Left hindlimb (tissue), 1 donor: ENCODE measurements at places on chromosomes 4 and X.

DNA sequence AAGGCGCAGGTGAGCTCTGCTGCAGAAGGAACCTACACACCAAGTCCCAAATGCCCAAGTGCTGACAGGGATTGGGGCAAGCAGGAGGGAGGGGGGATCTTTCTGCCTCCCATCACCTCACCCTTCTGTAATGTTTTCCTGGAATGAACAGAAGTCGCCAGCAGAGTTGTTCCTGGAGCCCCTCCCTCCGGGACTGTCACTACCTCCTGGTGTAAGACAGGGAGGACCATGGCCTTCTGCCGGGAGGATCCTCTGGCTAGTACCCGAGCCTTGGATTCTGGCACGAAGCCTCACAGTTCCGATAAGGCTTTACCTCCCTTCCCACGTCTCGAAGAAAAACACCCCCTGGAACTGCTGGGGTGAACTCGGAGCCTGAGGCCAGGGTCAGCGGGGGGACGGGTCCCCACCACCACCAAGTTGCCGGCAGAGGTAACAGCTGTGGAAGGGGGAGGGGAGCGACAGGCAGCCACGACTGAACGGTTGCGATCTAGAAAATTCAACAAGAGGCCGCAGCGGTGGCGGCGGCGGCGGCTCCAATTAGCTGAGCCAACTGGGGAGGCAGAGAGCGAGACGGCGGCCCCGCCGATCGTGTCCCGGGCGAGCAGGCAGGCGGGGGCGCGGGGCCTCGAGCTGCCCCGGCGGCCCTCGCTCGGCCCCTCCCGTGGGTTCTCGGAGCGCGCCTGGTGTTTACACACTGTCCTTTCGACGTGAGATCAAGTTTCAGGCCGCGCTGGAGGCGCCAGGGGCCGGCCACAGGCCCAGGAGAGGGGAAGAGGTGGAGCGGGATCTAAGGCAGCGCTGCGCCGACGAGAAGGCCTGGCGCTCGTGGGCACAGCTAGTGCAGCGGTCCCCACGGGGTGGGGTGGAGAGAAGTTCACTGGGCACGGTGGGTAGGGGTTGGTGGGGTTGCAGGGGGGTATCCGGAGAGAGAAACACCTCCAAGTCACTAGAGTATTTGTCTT lies 53.7 kb upstream of the BCOR start:
- DNase-seq = peak; percentile 61

DNA sequence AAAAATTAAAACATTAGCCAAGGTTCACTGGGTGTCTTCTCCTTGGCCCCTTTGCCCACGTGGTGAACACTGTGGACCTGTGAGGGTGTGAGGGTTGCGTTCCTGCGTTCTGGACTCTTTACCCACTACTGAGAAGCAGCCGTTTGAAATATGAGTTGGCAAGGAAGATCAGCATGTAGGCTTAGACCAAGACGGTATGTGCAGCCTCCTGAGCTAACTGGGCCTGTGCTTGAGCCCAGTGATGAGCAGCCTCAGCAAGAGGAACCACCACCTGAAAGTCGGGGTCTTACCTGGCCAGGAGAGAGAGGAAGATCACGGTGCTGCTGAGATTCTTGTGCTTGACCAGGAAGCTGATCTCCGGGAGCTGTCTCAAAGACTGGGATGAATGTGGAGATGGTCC lies 19.5 kb downstream of the RGS12 start:
- DNase-seq = no peak

DNA sequence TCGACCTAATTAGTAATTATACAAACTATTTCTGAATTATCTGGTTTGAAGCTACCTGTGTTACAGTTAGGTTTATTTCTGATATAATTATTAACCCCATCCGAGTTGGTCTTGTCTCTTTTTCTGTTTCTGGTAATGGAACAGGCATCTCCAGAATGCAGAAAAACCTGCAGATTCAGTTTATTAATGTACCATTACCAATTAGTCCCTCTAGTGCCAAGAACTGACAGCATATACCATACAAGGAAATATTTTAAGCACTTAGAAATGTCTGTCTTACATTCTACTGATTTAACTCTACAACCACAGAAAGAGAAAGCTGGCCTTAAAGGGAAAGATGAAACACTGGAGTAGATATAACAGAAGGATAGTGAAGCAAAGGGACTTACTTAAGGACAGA lies 570.6 kb downstream of the CENPC start:
- DNase-seq = no peak

DNA sequence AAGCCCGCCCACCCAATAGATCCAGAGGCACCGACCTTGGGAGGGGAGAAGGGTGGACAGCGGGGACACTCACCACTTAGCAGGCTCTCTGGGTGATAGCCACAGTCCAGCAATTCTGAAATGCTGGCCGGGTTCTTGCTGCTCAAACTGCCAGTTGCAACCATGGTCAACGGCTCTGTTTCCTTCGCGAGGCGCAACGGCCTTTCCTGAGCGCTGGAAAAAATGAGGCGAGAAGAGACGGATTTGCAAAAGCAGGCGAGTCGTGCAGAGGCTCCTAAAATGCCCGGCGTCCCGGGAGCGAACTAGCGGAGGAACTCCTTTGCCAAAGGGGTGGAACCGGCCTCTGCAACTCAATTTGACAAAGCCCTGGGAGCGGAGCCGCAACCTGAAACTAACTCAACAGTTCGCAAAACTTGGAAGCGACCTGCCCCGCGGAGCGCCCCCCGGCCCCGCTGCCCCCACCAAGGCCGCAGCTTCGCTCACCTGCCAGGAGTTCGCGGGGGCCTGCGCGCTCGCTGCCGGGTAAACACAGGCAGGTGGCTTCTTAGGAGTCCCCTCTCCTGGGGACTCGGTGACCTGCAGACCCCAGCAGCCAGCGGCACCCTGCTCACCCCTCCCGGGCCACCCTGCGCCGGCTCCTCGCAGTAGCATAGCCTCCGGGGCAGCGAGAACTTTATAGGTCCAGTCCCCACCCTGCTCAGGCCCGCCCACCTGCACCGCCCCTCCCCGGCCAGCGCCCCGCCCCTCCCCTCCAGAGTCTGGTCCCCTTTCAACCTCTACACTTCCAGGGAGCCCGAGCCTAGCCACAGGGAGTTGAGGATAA lies at the start of gene DDIT4L:
Gene DDIT4L, minus strand, starts transcription at position 649 of the 823 bp plus-strand sequence. Its CDS starts 485 bp downstream, at position 164.
- DNase-seq = peak; percentile 79

DNA sequence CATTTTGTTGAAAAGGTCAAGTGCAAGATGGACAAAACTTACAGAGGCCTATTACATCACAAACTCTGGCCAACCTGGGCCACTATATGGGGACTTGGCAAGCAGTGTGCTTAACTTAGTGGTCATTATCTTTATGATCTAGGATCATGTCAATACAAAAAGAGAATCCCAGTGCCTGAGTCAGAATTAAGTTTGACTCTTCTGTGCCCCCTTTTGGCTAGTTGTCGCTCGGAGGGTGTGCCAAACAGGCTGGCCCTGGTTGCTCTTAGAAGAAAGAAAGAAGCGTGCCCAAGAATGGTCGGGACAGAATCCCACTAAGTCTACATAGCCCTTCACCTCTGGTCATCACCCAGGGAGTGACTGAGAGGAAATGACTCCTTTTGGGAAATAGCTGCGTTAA lies 100.1 kb downstream of the EIF4E start:
- no peak for DNase-seq

- DNase-seq = no peak
Measured at GRCh38 chr4:109967798-109968520, 55.3 kb downstream of the EGF start.

DNA sequence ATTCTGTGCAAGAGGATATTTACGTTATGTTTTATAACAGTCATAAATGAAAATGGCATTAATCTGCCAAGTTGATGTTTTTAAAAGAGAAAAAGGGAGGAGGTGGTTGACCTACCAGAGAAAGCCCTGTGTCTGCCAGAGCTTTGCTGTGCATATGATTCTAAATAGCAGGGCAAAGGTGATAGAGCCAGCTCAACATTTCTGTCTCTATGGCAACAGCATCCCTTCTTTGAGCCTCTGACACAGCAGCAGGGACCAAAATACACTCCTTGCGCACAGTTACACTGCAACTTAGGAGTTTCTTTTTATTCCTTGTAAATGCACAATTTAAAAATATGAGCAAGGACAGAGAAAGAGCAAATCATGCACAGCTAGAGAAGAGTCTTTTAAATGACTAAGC lies 133.3 kb upstream of the RAI2 start:
- no peak for DNase-seq

GRCh38 chr4:55251342-55251741 lies 94.7 kb upstream of the SRD5A3 start:
- no peak for DNase-seq

DNA sequence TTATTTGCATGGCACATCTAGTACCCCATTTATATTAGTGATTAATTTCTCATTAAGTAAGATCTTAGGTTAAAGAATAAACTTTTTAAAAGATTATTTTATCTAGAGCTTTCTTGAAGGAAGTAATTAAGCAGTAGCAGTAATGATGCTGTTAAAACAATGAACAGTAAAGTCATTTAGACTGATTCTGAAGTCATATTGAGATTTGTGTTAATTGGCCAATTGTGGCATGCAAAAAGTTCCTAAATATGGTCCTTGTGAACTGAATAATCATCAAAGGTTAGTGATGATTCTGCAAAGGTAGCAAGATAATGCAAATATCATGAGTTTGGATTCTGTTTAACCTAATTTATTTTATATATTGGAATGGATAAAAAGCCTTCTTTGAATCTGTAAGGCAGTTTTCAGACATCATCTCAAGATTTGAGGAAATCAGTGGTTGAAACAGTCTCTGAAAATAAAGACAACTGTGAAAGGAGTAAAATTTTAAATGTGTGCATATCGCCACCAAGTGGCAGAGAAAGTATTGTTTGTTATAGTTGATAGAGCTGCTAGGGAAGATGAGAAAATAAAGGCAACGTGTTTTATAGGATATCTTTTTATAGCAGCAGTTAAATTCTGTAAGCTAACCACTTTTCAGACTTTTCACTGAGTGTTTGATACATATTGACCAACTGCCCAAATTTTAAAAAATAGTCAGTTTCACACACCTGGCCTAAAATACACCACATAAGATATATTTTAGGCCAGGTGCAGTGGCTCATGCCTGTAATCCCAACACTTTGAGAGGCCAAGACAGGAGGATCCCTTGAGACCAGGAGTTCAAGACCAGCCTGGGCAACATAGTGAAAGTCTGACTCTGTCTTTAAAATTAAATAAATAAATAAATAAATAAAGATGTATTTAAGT lies 79.6 kb downstream of the CCKAR start:
- no peak for DNase-seq

GRCh38 chrX:129557844-129558480 lies 17.9 kb downstream of the OCRL start:
- DNase-seq = no peak

GRCh38 chr4:177271091-177271490 lies 38.6 kb upstream of the NEIL3 start:
- no peak for DNase-seq

DNA sequence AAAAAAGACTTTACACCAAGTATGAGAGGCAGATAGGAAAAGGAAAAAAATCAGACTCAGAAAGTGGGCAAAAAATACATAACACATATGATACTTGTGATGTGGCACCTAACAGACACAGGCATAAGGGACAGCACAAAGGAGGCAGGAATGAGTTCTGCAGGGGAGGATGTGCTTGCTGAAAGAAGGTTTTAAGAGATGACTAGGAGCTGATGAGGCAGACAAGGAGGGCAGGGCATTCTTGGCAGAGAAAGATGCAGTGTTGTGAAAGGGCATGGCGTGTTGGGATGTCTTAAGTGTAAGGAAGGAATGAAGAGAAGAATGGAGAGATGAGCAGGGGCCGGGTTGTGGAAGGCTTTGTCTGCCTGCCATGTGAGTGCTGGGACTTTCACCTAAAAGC lies 49.7 kb upstream of the TMEM154 start:
- no peak for DNase-seq

DNA sequence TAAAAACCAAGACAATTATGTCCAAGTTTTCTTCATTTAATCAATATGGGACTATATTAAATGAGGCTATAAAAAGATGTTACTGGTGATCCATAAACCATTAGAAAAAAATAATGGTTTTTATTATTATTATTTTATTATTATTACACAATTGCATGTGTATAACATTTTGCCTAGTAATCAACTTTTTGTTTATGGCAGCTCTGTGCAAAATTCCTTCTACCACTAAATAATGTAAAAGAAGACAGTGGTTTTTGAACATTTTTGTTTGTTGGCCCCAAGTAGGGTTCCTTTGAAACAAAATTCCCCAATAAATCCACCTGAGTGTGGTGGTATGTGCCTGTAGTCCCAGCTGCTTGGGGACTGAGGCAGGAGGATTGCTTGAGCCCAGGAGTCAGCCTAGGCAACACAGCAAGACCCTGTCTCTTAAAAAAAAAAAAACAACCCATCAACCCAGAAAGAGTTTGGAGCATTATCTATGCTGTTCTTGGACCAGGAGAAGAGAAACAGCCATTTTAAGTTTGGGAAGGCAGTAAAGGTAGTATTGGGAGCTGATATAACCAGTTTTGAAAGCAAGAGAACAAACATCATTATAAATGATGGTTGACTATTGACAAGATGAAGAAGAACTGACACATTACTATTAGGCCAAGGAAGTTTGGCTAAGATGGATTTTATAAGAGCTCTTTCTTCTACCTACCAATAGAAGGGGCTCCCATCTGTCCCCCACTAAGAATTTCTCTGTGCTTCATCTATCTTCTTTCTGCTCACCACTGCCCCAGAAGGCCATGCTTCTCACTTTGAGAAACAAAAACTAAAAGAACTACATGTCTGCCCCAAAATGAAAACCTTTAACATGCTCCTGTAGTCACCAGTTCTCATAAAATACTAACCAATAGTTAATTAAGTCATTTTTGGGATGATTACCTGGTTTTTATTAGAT lies 2.2 kb downstream of the TMEM156 start:
- DNase-seq = no peak

DNA sequence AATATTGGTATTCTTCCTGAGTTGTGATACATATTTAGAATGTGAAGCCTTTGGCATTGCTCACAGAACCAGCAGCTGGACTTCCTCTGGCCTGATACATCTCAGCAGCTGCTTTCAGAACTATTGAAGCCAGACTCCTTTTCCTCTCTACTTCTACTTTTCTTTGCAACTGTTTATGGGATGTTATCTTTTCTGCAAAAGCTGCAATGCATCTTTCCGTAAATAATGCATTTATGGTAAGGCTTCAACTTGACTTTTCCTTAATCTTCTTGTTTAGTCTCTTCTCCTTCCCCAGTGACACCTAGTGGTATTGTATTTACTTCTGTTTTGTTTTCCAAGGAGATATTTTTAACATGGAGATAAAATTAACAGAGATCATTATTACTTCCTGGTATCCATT lies 1548.7 kb downstream of the PCDH7 start:
- DNase-seq = no peak
